GM19239 (cell line): ENCODE measurements at places on chromosomes 6 and 20.
A peak's percentile ranks its signal among the peaks of the same experiment; 100 is the strongest.

DNA sequence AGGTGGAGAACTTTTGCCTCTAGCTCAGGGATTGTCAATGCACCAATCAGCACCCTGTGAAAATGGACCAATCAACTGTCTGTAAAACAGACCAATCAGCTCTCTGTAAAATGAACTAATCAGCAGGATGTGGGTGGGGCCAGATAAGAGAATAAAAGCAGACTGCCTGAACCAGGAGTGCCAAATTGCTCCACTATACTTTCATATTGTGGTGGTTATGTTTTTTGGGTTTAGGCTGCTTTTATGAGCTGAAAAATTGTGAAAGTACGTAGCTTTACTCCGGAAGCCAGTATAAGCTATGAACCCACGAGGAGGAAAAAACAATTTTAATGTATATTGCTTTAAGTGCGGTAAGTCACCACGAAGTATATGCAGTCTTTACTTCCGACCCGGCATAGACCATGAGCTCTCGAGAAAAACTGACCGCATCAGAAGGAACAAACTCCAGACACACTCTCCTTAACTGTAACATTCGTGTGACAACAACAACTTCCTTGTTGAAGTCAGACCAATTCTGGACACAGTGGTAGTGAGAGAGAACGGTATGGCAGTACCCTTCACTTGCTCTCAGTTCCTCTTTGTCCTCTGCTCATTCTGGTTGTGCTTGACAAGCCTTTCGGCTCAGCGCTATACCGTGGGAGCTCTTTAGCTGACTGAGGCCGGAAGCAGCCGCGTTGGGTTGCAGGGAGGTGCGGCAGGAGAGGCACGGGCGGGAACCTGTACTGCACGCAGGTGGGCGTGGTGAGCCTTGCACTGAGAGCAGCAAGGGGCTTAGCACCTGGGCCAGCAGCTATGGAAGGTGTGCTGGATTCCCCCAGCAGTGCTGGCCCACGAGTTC, 81.9 kb upstream of the E2F3 start:
- DNase-seq: peak; percentile 85

- DNase-seq: no peak
Measured at GRCh38 chr6:158837684-158838625, 18.8 kb upstream of the EZR start.

DNA sequence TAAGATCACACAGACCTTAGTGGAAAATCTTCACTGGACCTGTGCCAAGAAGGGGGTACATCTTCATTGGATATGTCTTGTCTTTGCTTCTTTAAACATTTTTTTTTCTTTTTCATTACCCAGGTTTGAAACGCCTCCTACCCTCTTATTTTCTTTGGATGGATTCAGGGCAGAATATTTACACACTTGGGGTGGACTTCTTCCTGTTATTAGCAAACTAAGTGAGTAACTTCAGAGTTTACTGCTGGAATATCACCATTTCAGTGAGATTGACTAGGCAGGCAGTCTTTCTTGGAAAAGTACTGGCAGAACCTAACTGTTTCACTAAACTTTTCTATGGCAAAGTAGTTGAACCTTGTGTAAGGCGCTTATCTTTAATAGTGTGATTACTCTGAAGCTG, 47.0 kb downstream of the ENPP1 start:
- DNase-seq: no peak

DNA sequence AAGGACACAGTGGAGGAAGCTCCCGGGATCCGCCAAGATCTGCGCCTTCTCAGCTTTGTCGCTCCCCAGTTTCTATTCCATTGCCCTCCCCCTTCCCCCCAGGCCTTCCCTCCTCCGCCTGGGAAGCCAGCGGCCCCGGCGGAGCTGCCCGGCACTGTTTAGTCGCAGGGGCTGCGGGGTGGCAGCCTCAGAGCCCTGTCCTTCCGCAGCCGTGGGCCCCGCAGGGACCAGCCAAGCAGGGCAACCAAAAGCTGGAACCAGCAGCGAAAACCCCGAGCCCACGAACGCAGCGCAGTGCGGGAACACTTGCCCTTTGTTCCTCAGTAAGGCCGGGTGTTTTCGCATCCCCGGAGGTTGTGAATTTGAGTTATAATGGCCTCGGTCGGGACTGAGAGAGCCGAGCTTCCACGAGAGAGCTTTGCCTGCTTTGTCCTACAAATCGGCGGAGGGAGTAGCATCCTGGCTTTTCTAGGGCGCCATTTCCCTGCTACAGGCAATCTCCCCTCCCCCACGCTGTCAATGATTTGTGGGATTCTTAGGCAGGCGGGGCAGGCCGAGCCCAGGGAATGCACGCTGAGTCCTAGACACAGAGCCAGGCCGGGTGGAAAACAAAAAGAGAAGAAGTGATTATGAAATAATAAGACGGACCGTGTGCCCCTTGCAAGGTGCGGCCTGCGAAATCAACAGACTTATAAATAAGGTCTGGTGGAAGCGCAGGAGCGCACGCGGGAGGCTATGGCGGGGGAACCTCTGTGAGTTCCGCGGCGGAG, 4.0 kb upstream of the TUBB2B start:
- no peak for DNase-seq

- no peak for DNase-seq
Measured at GRCh38 chr6:137309078-137309762, 90.0 kb upstream of the IFNGR1 start.

DNA sequence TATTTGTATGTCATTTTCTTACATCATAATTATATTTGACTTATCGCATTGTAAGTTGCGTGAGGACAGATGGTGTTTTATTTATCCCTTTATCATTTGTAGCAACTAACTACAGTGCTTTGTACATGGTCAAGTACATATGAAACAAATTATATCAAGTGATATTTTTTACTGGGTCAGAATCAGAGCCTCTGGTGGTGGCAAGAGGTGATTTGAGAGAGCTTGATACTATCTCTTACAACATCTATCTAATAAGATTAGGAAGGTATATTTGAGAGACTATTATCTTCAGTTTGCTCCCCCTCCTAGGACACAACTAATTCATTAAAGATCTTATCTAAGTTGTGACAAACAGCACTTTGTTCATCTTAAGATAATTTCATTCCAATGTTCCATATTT, 47.7 kb downstream of the BCKDHB start:
- DNase-seq: no peak

DNA sequence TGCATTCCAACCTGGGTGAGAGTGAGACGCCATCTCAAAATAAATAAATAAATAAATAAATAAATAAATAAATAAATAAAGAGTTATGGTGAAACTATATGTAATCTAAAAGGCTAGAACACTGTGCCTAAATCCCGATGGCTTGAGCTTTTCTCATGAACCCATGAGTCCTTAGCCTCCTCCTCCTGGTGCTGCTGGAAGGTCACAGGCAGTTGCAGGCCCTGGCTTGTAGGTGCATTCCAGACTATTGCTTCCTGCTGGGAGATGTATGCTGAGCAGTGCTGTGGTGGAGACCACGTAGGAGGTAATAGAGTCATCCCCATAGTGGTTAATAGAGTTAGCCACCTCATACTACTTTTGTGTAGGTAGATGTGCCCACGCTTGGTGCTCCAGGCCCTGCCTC, 12.5 kb downstream of the PTK7 start:
- DNase-seq: no peak

DNA sequence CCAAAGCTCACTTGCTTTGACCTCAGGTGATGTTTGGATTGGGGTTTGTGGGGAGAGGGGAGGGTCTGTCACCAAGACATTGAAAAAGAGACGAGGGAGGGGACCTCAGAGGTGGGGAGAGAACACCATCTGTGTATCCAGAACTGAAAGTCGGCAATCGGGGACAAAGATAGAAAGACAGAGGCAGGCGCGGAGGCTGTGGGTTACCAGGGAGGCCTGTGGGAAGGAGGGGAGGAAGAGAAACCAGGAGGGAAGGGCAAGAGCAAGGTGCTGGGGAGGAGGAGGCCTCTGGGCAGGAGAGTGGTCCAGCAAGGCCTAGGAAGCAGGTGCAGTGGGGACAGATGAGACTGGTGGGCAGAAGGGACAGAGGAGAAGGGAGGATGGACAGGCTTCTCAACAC, 211.2 kb downstream of the CDC5L start:
- DNase-seq: no peak

DNA sequence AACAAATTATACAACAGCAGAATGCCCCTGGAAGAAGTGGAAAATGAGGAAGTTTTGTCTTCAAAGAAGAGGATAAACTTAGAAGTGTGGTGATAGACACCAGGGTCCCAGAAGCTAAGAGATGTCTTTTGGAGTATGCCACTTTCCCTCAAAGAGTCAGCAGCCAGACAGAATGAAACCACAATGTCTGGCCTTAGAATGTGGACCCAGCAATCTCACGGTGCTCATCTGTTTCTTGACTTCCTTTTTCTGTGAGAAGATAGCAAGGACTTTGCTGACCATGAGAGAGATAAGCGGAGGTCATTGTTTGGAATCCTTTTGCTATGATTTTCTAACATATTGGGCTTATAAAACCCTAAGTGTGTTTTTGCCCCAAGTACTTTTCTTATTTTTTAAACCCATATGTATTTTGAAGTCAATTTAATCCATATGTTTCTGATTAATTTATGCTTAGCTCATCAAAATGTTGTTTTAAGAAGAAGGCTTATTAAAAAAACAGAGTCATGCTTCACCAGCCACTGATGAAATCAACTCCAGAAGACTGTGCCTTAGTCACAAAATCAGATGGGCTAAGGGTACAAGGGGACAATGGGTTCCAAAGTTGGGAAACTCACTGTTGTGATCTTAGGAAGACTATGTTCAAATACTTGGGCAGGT, 451.2 kb upstream of the JAG1 start:
- DNase-seq: no peak

GRCh38 chr6:23086100-23086499, 516.7 kb downstream of the HDGFL1 start:
- DNase-seq: no peak

DNA sequence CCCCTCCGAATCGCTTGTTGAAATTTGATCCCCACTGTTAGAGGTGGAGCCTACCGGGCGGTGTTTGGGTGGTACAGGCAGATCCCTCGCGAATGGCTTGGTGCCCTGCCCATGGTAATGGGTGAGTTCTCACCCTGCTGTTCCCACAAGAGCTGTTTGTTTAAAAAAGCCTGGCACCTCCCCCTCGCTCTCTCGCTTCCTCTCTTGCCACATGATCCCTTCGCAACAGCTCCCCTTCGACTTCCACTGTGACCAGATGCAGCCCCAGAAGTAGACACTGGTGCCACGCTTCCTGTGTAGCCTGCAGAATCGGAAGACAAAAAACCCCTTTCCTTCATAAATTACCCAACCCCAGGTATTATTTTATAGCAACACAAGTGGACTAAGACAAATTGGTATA, 292.2 kb upstream of the QKI start:
- no peak for DNase-seq

DNA sequence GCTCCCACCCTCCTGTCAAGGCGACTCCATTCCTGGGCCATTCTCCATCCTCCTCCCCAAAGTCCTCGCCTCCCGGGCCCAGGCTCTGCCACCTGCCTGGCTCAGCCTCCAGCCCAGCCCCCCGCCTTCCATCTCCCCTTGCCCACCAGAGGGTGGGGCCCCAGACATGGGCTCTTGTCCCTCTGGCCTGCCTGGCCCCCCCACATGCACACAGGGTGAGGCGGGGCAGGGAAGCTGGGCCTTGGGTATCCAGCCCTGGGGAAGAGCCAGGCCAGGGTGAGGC, 95.2 kb downstream of the YTHDF1 start:
- no peak for DNase-seq

DNA sequence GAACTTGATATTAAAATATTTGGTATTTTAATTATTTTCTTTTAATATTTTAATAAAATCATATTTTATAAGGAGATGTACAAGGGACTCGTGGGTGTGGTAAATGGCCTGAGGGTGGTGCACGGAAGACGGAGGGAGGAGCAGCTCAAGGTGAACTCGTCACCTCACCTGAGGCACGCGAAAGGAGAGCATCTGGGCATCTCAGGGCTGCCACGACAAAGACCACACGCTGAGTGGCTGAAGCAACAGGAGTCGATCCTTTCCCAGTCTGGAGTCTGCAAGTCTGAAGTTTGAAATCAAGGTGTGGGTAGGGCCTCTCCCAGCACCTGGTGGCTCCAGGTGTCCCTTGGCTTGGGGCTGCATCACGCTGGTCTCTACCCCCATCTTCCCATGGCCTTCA, 39.7 kb downstream of the APCDD1L start:
- DNase-seq: no peak

DNA sequence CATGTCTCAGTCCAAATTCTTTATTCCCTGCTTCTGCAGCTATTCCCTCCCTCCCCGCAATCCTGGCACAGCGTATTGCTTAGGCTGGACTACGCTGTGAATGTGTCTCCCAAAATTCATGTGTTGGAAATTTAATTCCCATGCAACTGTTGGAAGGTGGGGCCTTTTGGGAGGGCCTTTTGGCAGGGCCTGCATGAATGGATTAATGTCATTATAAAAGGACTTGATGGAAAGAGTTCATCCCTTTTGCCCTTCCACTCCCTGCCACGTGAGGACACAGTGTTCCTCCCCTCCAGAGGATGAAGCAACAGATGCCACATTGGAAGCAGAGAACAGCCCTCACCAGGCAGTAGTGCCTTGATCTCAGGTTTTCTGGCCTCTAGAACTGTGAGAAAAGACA, 20.4 kb upstream of the NOTCH4 start:
- DNase-seq: no peak

DNA sequence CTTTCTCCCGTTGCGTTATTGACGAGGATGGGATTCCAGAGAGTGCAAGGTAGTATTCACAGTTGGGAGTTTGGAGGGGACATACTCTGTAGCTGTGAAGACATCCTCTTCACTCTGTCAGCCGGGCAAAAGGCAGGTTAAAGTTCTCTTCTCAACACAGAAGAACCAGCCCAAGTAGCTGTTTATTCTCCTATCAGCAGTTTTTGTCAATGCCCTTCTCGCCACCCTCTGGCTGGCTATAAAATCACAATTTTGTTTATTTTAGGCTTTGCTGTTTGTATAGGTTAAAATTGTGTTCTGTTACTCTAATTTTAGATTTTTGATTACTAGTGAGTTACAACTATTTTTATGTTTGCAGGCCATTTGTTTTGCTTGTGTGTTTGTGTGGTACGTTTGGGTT, 37.9 kb upstream of the MAS1 start:
- no peak for DNase-seq

- DNase-seq: peak; percentile 55
Measured at GRCh38 chr6:159169193-159169555, at the start of gene FNDC1. Gene FNDC1 (plus strand): TSS chr6:159169400. CDS start chr6:159169597, 197 bp downstream.

DNA sequence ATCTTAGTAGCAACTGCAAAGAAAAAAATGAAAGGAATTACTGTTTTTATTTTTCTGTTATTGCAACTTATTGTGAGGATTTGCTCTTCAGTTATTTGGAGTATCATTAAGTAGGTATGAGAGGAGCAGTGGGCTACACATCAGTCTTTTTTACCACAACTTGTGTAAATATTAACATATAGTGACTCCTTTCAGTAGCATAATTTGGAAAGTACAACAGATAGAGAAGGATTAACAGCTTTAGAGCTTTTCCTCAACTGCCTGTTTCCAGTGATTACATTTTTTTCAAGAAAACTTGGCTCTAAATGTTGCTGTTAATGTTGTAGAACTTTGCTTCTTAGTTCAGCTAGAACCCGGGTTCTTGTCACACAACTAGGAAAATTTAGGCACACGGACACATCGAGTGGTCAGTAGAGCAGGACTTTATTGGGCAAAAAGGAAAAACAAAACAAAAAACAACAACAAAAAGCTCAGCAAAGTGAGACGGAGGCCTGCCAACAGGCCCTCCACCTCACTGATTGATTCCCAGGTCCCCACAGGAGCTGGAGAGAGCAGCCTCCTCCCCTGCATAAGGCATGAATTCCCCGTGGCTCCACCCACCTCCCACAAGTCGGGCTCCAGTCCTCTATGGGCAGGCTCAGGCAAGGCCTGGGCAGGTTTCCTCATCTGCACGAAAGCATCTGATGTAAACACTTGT, 75.1 kb downstream of the ADGRG6 start:
- DNase-seq: no peak
